Neural crest cell (in vitro differentiated cells): ENCODE measurements at places on chromosomes 12 and 14. TPM values are rescaled to one million over a fixed set of nuclear protein-coding genes. Genes with fewer than 3 reads are reported as not detected.
A peak's percentile ranks its signal among the peaks of the same experiment; 100 is the strongest.

Gene SCNN1A
- not detected in 2 replicates for total RNA-seq

Gene IL31
- total RNA-seq: not detected in 2 replicates

Gene LGMN
- 35.3 and 37.0 TPM in 2 replicates for total RNA-seq

Gene RNU4-1
- total RNA-seq: 4,497 and 4,941 TPM in 2 replicates

Gene PTPRO
- total RNA-seq: 3.1 and 3.6 TPM in 2 replicates

- peaks cover 47% of the 10 kb centered on the region for H3K27me3 ChIP-seq
- peak overlapping the region; percentile 88 for H3K4me3 ChIP-seq
- no peak for DNase-seq
- H3K4me1 ChIP-seq: peaks cover 19% of the 10 kb centered on the region
- no peaks in the 10 kb centered on the region for H3K36me3 ChIP-seq
Measured at GRCh38 chr14:91254461-91254860, 10.0 kb upstream of the GPR68 start.

DNA sequence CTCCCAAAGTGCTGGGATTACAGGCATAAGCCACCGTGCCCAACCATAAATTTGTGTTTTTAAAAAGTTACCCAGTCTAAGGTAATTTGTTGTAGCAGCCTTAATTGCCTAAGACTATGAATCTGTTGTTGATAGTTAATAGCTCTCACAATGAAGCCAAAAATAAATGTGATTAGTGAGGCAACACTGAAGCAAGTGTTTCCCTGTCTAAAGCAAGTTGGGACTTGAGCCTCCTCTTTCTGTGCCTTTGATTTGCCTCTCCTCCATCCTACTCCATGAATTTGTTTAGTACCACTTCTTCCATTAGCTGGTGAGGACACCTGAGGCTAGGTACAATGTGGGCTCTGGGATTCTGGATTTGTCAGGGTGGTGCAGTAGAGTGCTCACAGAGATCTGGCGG, 36.8 kb downstream of the DAAM1 start:
- H3K36me3 ChIP-seq: peaks cover 5% of the 10 kb centered on the region
- H3K27ac ChIP-seq: no peak overlapping the region
- H3K4me1 ChIP-seq: peaks cover 5% of the 10 kb centered on the region
- no peak overlapping the region for H3K4me3 ChIP-seq
- no peaks in the 10 kb centered on the region for H3K27me3 ChIP-seq
- no peak for DNase-seq

DNA sequence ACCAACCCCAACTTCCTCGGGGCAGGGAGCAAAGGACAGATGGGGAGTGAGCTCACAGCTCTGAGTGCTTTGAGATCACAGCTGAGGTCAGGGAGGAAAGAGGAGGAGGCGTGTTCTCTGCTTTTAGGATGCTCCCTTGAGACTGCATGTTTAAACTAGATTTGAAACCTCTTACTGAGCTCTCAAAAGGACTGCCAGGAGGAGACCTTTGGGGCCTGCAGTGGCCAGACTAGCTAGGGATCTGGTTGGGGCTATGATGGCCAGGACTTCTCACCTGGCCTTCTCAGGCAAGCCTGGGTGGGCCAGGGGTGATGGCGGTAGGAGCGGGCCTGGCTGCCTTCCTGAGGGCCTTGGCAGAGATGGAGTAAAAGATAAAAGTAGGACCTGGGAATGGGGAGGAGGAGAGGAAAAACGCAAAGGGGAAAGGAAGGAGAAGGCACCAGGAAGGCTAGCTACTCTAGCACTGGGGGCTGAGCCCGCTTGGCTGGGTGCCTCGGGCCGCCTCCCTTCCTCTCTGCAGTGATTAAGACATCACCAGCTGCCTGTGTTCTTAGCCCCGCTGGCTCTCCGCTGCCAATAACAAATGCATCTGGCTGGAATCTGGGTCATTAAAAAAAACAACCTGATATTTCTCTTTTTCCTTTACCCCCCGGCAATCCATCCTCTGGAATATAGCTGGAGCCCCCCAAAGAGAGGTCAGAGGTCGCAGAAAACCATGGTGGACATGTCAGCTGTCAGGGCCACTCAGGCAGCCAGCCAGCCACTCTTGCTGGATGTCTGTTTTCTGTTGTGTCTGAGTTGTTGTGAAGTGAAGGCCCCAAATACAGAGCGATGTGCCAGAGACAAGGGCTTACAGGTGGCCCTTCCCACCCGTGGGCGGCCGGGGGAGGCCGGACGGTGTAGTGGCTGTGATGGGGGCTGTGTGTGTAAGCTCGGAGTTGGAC, 141.3 kb downstream of the TSPAN9 start:
- H3K27me3 ChIP-seq: no peaks in the 10 kb centered on the region
- H3K4me1 ChIP-seq: peaks cover 31% of the 10 kb centered on the region
- no peaks in the 10 kb centered on the region for H3K36me3 ChIP-seq
- DNase-seq: no peak
- H3K27ac ChIP-seq: no peak overlapping the region

DNA sequence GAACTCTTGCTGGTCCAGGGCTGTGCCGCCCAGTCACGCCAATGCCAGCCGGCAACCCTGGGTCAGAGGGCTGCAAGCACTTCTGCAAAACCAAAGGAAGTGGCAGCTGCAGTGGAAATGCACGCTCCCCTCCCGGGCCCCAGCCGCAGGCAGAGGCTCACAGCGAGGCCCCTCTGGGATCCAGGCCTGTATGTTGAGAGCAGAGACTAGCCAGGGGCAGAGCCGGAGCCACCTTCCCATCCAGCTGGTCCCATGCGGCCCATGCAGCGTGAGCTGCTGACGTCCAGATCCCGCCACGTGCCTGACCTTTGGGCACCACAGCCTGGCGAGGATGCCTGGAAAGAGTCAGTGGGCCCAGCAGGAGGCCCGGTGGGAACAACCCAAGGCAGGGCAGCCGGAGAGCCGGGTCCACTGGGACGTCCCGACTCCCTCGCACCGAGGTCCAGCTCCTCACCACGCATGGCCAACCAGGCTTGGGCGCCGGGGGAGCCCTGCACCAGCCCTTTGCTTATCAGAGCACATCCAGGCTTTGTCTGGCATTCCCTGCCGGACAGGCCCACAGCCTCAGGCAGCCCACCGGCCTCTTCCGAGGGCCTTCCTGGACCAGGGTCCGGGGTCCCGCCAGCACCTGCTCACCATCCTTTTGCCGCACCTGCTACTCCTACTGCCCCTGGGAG, 4.3 kb downstream of the GPR132 start:
- DNase-seq: no peak
- H3K36me3 ChIP-seq: no peaks in the 10 kb centered on the region
- H3K4me3 ChIP-seq: no peak overlapping the region

- H3K27me3 ChIP-seq: no peaks in the 10 kb centered on the region
- H3K4me3 ChIP-seq: no peak overlapping the region
- peaks cover 4% of the 10 kb centered on the region for H3K4me1 ChIP-seq
- no peak overlapping the region for H3K27ac ChIP-seq
- no peak for DNase-seq
- H3K36me3 ChIP-seq: peaks cover 9% of the 10 kb centered on the region
Measured at GRCh38 chr12:8780389-8780788, 42.0 kb upstream of the A2ML1 start.

- peaks cover 26% of the 10 kb centered on the region for H3K4me1 ChIP-seq
- no peaks in the 10 kb centered on the region for H3K27me3 ChIP-seq
- no peak overlapping the region for H3K27ac ChIP-seq
- H3K36me3 ChIP-seq: no peaks in the 10 kb centered on the region
- no peak overlapping the region for H3K4me3 ChIP-seq
Measured at GRCh38 chr14:87892763-87893162, 100.2 kb downstream of the GALC start.

GRCh38 chr14:58863661-58864345, 226.0 kb downstream of the DACT1 start:
- no peaks in the 10 kb centered on the region for H3K36me3 ChIP-seq
- H3K27me3 ChIP-seq: no peaks in the 10 kb centered on the region
- no peak for DNase-seq
- peaks cover 6% of the 10 kb centered on the region for H3K4me1 ChIP-seq
- H3K4me3 ChIP-seq: no peak overlapping the region
- H3K27ac ChIP-seq: no peak overlapping the region

GRCh38 chr12:24996820-24997219, 47.9 kb upstream of the BCAT1 start:
- no peaks in the 10 kb centered on the region for H3K36me3 ChIP-seq
- DNase-seq: no peak
- peaks cover 6% of the 10 kb centered on the region for H3K4me1 ChIP-seq
- H3K27me3 ChIP-seq: peaks cover 10% of the 10 kb centered on the region
- no peak overlapping the region for H3K4me3 ChIP-seq
- H3K27ac ChIP-seq: no peak overlapping the region

GRCh38 chr12:78793491-78793890, 71.1 kb upstream of the SYT1 start:
- H3K4me3 ChIP-seq: no peak overlapping the region
- no peak for DNase-seq
- no peak overlapping the region for H3K27ac ChIP-seq
- no peaks in the 10 kb centered on the region for H3K27me3 ChIP-seq
- H3K4me1 ChIP-seq: no peaks in the 10 kb centered on the region

- no peak for DNase-seq
- H3K27ac ChIP-seq: no peak overlapping the region
- H3K27me3 ChIP-seq: no peaks in the 10 kb centered on the region
- H3K36me3 ChIP-seq: peaks cover 10% of the 10 kb centered on the region
- H3K4me1 ChIP-seq: no peaks in the 10 kb centered on the region
- H3K4me3 ChIP-seq: no peak overlapping the region
Measured at GRCh38 chr14:106845286-106846087, 1319.1 kb downstream of the TMEM121 start.

DNA sequence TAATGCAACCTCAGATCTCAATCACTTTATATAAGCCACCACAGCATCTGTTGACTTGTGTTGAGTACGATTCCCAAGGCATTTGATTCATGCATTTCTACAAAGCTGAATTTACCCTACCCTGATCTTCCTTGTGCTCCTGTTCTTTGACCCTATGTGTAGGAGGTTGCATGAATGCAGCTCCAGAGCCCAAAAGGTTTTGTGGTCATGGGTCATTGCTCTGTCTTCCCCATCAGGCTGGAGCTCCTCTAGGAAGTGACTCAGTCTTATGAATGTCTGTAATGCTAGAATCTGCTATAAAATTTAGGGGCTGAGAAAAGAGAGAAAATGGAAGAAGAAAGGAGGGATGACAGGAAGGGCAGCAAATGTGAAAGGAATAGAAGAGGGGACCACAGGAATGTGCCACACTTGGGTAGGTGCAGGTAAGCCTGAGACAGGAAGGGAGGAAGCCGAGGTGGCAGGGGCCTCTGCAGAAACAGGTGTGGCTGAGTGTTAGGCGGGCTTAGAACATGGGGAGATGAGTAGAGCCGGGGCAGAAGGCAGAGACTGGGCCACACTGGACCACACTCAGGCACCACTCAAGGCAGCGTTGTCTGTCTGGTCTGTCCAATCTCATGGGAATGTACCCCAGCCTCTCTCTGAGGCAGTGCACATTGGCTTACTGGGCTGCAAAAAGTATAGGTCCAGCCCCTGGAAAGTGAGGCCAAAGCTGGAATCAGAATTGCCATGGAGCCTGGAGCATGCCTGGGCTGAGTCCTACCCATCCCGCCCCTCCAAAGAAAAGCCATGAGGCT, 334.1 kb downstream of the BCL11B start:
- peaks cover 14% of the 10 kb centered on the region for H3K27me3 ChIP-seq
- H3K36me3 ChIP-seq: no peaks in the 10 kb centered on the region
- H3K4me1 ChIP-seq: peaks cover 1% of the 10 kb centered on the region
- no peak overlapping the region for H3K4me3 ChIP-seq
- H3K27ac ChIP-seq: peak overlapping the region; percentile 1

GRCh38 chr12:40056373-40056772, 49.5 kb downstream of the SLC2A13 start:
- no peaks in the 10 kb centered on the region for H3K36me3 ChIP-seq
- no peaks in the 10 kb centered on the region for H3K4me1 ChIP-seq
- no peak overlapping the region for H3K4me3 ChIP-seq
- no peak for DNase-seq
- no peak overlapping the region for H3K27ac ChIP-seq
- no peaks in the 10 kb centered on the region for H3K27me3 ChIP-seq

DNA sequence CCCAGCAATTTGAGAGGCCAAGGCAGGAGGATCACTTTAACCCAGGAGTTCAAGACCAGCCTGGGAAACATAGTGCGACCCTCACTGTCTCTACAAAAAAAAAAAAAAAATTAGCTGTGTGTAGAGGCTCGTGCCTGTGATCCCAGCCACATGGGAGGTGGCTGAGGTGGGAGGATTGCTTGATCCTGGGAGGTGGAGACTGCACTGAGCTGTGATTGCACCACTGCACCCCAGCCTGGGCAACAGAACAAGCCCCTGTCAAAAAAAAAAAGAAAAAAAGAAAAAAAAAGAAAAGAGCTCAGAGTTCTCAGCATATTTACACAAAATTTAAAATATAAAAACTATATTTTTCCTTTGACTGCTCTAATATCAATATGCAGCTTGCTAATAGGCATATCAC, 260.8 kb downstream of the SYT1 start:
- H3K4me3 ChIP-seq: no peak overlapping the region
- DNase-seq: no peak
- no peak overlapping the region for H3K27ac ChIP-seq
- peaks cover 6% of the 10 kb centered on the region for H3K36me3 ChIP-seq
- peaks cover 17% of the 10 kb centered on the region for H3K4me1 ChIP-seq

DNA sequence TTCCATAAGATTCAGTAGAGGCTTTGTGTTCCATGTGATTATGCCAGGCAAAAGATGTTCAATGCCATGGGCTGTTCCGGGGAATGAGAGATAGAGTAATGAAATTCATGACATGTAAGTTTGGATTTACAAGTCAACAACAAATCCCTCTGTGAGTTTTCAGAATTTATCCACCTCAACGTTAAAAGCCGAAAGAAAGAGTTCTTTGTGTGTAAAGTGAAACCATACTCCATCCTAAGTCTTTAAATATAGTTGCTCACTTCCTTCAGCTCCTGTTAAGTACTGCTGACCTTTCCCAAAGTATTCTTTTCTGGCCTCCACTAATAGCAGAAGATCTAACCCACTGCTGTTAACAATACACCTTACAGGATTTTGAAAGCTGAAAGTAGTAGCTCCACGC, 190.0 kb downstream of the TMX1 start:
- peak overlapping the region; percentile 2 for H3K27ac ChIP-seq
- H3K27me3 ChIP-seq: no peaks in the 10 kb centered on the region
- H3K4me1 ChIP-seq: peaks cover 47% of the 10 kb centered on the region
- no peaks in the 10 kb centered on the region for H3K36me3 ChIP-seq

DNA sequence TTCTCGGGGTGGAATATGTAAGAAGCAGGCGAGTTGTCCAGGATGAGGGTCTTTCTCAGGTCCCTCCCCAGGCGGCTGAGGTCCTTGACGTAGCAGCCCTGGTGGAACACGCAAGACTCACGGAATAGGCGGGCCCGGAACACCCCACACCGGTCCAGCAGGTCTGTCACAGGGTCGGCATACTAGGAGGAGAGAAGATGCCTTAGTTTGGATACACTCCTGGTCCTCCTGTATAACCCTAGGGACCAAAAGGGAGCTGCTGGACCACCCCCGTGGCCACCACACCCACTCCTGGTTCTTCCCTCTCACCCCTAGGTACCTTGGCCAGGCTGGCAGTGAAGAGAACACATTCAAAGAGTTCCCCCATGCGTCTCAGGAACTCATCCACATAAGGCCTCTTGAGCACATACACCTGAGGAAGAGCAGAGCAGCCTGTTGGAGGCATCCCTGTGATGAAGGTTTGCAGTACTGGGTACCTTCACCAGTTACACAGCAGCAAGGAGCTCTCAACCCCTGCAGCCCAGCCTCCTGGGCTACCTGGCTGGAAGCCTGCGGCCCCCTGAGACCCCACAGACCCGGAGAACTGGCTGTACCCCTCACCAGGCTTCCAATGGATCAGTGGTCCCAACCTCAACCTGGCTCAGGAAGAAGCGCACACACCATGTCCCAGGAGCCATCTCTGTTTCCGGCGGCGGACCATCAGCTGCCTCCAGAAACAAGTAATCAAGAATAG, 5.5 kb upstream of the AVIL start:
- no peak for DNase-seq
- H3K27me3 ChIP-seq: no peaks in the 10 kb centered on the region
- no peak overlapping the region for H3K4me3 ChIP-seq
- H3K36me3 ChIP-seq: peaks cover 10% of the 10 kb centered on the region
